Kidney capillary endothelial cell (primary cell): ENCODE measurements at places on chromosomes 2 and 18.
A peak's percentile ranks its signal among the peaks of the same experiment; 100 is the strongest.

- DNase-seq = no peak
Observed at GRCh38 chr18:21759836-21760235, 19.2 kb downstream of the MIB1 start.

- DNase-seq = peak; percentile 52
Observed at GRCh38 chr18:54671291-54671881, 80.3 kb downstream of the DYNAP start.

GRCh38 chr2:109031476-109032228 is 42.6 kb upstream of the EDAR start:
- no peak for DNase-seq

DNA sequence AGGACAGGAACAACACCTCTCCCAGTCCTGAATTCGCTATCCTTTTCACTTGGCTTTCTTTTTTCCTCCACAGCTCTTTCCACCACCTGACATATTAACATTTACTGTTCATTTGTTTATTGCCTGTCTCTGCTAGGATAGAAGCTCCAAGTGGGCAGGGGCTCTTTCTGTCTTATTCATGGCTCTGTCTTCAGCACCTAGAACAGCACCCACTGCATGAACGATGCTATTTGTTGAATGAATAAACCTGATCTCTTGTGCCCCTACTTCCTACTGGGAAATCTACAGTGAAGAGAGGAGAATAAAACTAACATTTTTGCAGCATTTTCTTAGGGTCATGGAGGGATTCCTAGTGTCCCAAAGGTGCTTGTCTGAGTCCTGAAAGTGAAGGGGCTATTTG is 24.4 kb upstream of the GAREM2 start:
- DNase-seq = no peak

- no peak for DNase-seq
Observed at GRCh38 chr18:36503477-36503876, 206.0 kb downstream of the FHOD3 start.

- DNase-seq = peak; percentile 80
Observed at GRCh38 chr18:63788447-63789096, 13.4 kb downstream of the SERPINB7 start.

DNA sequence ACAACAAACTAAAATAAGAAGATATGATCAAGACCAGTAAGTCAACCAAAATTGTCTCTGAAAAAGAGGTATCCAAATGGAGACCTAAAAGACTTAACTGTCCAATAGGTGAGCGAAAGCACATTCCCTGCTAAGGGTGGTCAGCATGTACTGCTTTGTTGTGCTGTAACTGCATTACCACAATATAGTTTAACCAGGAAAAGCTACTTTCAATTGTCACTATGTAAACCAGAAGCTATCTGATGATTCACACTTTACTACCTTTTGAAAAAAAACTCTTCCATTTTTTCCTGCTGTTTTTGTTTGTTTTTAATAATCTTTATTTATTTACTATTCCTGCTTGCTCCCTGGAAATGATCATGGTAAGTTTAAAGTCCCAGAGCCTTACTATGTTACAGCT is 36.1 kb downstream of the ASXL2 start:
- no peak for DNase-seq

DNA sequence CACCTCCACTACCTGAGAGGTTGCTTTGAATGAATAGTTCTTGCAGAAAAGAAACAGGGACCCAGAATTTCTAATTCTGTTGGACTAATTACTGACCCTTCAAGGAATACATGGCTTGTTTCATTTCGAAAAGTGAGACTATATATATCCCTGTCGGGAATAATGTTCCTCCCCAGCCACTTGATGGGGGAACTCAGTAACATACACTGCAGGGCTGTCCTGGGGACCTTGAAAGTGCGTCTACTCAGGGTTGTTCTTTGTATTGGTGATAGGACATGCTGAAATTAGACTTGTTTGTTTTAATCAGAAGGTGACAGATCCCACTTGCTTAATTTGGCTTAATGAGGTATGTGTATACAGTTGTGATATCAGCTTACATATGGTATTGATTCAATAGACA is 25.5 kb downstream of the MGAT5 start:
- no peak for DNase-seq
